NCI-H146 (cell line): ENCODE measurements at places on chromosomes 11 and 22.

DNA sequence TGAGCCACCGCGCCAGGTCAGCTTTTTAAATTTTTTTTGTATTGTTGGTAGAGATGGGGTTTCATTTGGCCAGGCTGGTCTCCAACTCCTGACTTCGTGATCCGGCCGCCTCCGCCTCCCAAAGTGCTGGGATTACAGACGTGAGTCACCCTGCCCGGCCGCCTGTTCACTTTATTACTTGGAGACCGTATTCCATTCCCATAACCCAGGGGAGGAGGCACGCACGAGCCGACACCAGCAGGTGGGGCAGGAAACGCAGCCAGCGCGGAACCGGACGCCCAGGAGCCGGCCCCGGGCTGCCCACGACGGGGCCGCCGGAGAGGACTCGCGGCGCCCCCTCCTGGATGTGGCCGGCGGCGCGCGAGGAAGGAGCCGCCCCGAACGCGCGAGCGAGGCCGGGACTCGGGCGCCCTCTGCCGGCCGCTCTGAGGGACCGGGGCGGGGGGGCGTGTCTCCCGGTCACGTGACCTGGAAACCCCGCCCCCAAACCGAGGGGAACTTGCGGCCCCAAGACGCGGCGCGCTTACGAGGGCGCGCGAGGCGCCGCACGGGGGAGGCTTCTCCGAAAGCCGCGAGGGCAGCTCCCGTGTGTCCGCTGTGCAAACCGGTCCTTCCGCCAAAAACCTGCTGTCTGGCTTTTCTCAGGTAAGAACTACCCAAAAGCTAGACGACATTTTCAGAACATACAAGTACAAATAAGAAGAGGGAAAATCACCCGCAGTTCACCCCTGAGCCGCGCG lies 11.6 kb upstream of the RNH1 start:
- peak; percentile 28 for DNase-seq

DNA sequence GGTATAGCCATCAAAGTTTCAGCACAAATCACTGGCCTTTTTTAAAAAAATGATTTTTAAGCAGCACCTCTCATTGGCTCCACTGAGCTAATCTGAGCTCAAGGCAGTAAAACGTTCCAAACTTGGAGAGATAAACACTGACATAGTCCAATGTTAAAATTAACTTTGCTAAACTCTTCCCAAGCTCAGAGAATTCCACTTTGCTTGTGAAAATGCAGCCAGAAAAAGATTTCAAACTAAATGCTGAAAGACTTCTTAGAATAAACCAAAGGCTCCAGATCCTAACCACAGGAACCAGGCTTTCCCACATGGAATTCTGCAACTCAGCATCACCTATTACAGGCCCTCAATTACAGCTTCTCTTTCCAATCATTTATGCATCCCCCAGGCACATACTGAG lies 84.7 kb upstream of the GDPD4 start:
- no peak for DNase-seq

DNA sequence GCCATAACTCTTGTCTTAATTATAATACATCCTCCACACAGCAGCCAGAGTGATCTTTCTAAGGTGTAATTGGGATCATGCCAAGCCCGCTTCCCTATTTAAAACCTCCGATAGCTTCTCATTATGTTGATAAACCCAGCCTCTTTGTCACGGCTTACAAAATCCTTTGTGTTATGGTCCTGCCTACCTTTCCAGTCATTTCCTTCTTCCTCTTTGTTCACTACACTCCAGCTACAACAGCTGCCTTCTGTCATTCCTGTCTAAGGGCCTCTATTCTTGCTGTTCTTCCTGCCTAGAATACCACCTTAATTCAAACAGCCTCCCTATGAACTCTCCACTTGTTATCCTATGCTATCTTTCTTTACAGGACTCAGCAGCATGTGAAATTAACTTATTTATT lies 70.6 kb upstream of the CAPRIN1 start:
- peak; percentile 5 for DNase-seq

- DNase-seq = no peak
Measured at GRCh38 chr22:27267145-27267544, 534.4 kb downstream of the MN1 start.

GRCh38 chr11:82711648-82712047 lies 22.0 kb downstream of the FAM181B start:
- no peak for DNase-seq

DNA sequence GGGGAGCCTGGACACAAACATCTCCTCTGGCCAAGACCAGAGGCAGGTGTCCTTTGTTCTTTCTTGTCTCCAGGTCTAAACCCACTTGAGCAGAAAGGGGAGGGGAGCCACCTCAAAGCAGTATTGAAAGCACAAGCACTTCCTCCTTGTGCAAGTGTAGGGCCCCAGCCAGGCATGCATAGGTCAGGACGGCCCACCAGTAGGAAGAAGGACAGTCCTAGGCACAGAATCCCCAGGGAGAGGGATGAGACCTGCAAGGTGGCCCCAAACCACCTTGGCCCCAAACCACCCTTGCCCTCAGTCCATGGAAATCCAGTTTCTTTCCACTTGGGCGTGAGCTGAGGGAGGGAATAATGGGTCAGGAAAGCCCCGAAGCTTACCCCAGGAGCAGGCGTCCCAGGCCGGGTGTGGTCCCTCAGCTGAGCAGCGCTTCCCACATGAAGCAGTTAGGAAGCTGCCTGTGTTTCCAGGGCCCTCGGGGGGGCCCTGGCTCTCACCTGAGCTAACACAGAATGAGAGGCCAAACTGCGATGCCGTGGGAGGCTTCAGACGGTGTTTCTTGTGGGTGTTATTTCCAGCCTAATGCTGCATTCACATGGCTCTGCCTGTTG lies 20.4 kb upstream of the IGSF9B start:
- DNase-seq = no peak

DNA sequence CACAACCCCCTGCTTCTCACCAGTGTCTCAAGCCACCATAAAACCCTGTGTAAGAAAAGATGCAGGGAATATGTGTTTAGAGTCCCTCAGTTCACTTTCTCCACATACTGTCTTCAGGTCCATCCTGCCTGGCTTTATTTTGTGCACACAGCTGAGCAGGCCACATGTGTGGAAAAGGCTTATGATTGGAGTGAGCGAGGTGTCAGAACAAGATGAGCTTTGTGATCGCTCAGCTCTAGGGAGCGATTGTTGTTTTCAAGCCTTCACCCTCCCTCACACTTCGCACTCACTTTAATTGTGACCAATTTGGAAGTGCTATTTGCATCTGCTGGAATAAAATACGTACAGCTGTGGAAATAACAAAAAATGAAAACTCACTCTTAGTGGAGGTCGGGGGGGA lies 931.1 kb upstream of the TENM4 start:
- DNase-seq = no peak

DNA sequence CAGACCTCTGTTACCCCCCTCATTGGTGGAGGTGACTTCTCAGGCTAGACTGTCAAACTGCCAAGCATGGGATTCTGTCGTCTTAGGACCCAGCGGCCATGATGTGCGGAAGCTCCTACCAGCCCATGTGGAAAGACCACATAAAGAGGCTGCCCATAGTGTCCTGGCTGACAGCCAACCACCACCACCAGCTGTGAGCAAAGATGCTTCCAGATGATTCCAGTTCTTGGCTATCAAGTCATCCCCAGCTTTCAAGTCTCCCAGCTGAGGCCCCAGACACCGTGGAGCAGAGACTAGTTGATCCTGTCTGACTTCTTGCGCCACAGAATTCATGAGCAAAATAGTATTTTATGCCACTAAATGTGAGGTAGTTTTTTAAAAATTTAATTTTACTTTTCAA lies 32.9 kb downstream of the SCUBE1 start:
- no peak for DNase-seq

GRCh38 chr11:66800720-66801428 lies 42.4 kb upstream of the RCE1 start:
- no peak for DNase-seq

GRCh38 chr11:108732395-108732794 lies 67.5 kb downstream of the DDX10 start:
- peak; percentile 89 for DNase-seq

DNA sequence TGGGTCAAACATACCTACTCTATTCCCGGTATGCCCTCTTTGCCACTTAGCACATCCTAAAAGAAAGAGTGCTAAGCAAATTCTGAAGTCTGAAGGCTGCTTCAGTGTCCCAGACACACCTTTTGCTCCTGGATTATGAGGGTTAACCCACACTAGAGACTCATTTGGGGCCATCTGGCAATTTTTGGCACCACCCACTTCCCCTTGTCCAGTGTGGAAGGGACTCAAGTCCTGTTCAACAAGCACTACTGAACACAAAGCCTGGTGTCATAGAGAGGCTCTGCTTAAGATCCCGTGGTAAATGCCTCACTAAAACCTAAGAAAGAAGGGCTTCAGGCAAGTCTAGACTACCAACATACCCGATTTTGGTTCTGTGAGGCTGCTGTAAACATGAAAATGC lies 85.8 kb downstream of the SERGEF start:
- no peak for DNase-seq

GRCh38 chr11:44548032-44548695 lies 17.3 kb upstream of the CD82 start:
- DNase-seq = no peak

- DNase-seq = no peak
Measured at GRCh38 chr22:27843441-27843840, 41.9 kb upstream of the MN1 start.

GRCh38 chr11:73334384-73335203 lies 26.5 kb downstream of the ARHGEF17 start:
- no peak for DNase-seq

DNA sequence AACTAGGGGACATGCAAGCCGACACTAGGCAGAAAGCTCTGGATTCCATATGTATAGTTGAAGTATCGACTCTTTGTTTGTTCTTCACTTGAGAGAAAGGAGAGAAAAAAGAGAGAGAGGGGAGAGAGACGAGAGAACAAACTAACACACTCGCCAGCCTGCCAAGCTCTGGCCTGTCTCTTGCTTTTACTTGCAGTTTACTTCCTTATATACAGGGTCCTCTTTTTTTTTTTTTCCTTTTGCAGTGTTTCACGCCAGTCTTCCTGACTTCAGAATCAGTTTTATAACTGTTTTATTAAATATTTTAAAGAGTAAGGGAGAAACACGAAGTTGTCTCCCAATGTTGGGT lies 19.9 kb downstream of the TEAD1 start:
- DNase-seq = no peak

GRCh38 chr22:32127904-32128303 lies 31.2 kb downstream of the C22orf42 start:
- DNase-seq = no peak

GRCh38 chr11:8040261-8040920 lies 40.6 kb upstream of the TUB start:
- DNase-seq = no peak

- no peak for DNase-seq
Measured at GRCh38 chr11:69116671-69117070, 39.1 kb upstream of the SMIM38 start.

- DNase-seq = no peak
Measured at GRCh38 chr22:44839721-44840120, 87.3 kb downstream of the ARHGAP8 start.

GRCh38 chr22:29112681-29113080 lies 39.8 kb downstream of the KREMEN1 start:
- DNase-seq = no peak

DNA sequence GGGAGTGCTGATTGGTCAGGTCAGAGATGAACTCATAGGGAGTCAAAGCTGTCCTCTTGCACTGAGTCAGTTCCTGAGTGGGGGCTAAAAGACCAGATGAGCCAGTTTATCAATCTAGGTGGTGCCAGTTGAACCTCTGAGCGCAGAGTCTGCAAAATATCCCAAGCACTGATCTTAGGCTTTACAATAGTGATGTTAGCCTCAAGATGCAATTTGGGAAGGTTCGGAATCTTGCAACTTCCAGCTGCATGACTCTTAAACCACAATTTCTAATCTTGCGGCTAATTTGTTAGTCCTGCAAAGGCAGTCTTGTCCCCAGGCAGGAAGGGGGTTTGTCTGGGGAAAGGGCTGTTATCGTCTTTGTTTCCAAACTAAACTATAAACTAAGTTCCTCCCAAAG lies 92.3 kb upstream of the PARVA start:
- no peak for DNase-seq

DNA sequence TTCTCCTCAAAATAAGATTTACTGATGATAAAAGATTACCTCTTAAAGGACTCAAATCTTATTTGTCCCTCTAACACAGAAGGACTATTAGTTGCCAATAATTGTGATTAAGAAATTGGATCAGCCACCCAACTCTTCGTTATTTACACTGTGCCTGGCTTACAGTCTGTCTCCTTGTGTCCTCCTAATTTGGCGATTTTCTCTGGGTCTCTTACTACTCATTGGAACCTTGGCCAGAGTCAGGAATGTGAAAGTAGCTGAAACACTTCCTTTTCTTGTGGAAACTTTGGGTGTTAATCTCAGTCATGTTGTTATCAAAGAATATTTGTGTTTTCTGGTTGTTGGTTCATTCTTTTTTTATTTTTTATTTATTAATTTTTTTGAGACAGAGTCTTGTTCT lies 83.2 kb downstream of the TEAD1 start:
- no peak for DNase-seq

GRCh38 chr11:65151331-65151899 lies 17.1 kb upstream of the SYVN1 start:
- no peak for DNase-seq

DNA sequence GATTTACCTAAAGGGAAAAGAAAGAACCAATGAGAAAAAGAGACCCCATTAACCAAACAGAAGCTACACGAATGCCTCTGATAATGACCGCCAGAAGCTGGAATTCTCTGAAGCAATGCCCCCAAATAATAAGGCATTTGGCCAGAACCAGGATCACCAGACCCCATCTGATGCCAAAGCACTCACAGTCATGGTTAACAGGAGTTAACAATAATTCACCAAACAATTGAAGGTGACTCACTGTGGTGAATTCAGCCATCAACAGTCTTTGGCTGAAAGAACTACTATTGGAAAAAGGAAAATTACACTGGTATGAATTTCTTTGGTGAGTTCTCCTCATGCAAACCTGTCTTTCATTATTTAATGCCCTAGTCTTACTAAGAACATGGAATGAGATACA lies 21.9 kb upstream of the NFRKB start:
- no peak for DNase-seq

DNA sequence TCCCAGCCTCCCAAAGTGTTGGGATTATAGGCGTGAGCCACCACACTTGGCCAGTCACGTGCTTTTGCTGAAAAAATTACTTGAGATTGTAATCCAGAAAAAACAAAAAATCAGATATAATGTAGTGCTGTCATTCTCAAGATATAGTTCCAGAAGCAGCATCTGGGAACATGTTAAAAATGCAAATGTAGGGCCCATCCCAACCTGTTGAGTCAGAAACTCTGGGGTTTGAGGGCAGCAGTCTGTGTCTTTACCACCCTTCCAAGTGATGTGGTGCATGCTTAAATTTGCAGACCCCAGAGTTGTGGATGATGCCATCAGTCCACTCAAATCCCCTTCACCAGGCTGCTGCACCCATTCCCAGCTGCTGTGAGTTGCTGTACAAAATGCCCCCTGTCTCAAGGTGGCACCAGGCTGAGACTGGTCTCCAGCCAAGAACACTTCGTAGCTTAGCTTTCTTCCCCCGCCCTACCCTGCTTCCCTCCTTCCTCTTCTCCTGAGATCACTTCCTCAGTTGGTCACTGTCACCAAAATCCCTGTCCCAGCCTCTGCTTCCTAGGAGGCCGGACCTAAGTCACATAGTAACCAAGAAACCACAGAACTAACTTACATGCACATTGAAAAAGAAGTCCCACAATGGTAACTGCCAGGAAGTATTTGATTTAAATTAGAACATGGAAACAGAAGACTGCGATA lies 18.2 kb upstream of the ARRB1 start:
- no peak for DNase-seq
